ENCODE measurements at places on chromosomes 7 and 10. TPM values are rescaled to one million over a fixed set of nuclear protein-coding genes. Genes with fewer than 3 reads are reported as not detected.
A peak's percentile ranks its signal among the peaks of the same experiment; 100 is the strongest.

FANK1 gene
- total RNA-seq = not detected

DNA sequence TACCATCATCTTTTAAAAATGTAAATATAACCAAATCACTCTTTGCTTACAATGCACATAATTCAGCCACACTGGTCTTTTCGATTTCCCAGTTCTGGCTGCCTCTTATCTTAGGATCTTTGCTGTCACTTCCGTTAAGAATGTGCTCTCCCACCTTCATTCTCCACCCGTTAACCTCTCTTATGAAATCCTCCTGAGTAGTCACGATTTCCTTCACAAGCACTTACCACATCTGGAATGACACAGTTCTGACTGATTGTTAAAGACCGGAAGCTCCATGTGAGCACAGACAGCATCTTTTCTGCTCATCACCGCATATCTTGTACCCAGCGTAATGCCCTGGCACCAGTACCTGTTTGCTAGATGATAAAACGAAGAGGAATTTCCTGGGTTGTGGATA, 84.3 kb downstream of the CUL2 start:
- H3K27me3 ChIP-seq = no peaks in the 10 kb centered on the region
- no peaks in the 10 kb centered on the region for H3K4me1 ChIP-seq
- H3K4me3 ChIP-seq = no peak overlapping the region
- H3K36me3 ChIP-seq = peaks cover 15% of the 10 kb centered on the region
- no peak overlapping the region for H3K27ac ChIP-seq
- no peak for DNase-seq

- no peak for DNase-seq
- H3K36me3 ChIP-seq = no peaks in the 10 kb centered on the region
- H3K4me3 ChIP-seq = no peak overlapping the region
Measured at GRCh38 chr7:6234384-6234783, 38.0 kb downstream of the CYTH3 start.

GRCh38 chr10:88309365-88309764, 273.8 kb downstream of the RNLS start:
- H3K27ac ChIP-seq = no peak overlapping the region
- no peaks in the 10 kb centered on the region for H3K36me3 ChIP-seq
- H3K4me1 ChIP-seq = no peaks in the 10 kb centered on the region

GRCh38 chr7:143381427-143382125, 431 bp downstream of the ZYX start:
- H3K27ac ChIP-seq = peak overlapping the region; percentile 74
- H3K27me3 ChIP-seq = no peaks in the 10 kb centered on the region
- H3K4me3 ChIP-seq = peak overlapping the region; percentile 87
- peaks cover 77% of the 10 kb centered on the region for H3K4me1 ChIP-seq
- no peak for DNase-seq

- H3K4me1 ChIP-seq = peaks cover 6% of the 10 kb centered on the region
- no peak overlapping the region for H3K4me3 ChIP-seq
- no peaks in the 10 kb centered on the region for H3K36me3 ChIP-seq
- H3K27me3 ChIP-seq = no peaks in the 10 kb centered on the region
Measured at GRCh38 chr10:68315582-68315981, 16.3 kb upstream of the HNRNPH3 start.

DNA sequence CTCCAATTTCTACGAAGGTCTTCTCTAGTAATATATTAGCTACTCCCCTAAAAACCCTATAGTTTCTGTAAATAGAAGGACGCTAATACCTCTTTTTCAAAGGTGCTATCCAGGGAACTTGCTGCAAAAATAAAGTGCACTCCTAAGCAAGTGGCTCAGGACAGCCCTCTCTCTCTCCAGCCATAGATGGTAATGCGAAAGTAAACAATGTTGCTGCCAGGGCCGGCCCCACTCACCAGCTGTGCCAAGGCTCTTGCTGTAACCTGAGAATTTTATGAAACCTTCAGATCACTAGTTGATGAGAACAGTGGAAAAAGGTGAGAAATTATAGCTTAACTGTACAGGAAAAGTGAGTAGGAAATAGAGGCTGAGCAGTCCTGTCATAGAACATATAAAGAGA, 10.9 kb upstream of the TAS2R39 start:
- H3K36me3 ChIP-seq = no peaks in the 10 kb centered on the region
- DNase-seq = no peak
- H3K4me1 ChIP-seq = no peaks in the 10 kb centered on the region
- H3K27ac ChIP-seq = no peak overlapping the region

OLAH gene
- 0.22 TPM for total RNA-seq

DNA sequence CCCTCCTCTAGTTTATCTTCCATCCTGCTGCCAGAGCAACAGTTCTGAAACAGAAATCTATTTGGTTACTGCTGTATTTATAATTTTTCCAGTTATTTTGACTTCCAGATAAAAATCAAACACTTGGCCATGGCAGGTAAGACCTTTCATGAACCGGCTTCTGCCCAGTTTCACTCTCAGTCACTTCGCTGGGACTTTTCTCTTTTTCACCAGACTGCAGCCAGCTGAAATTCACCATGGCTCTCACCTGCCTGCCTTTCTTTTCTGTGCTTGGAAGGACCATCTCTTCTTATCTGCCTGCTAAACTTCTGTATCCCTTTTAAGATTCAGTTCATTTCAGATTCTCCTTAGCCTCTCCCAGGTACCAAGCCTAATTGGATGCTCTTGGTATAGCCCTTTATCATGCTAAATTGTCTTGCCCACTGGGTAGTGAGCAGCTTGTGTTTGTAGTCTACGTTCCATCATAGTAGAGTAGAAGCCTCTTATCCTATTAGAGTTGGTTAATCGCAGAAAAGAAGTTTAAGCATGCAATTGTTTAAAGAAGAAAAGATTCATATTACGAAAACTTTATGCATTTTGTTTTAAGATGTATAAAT, 71.7 kb downstream of the TAF3 start:
- no peak for DNase-seq
- H3K27ac ChIP-seq = no peak overlapping the region
- H3K27me3 ChIP-seq = no peaks in the 10 kb centered on the region

GRCh38 chr7:110568388-110568787, 522.5 kb upstream of the LRRN3 start:
- H3K27me3 ChIP-seq = no peaks in the 10 kb centered on the region
- no peaks in the 10 kb centered on the region for H3K36me3 ChIP-seq
- DNase-seq = no peak
- no peak overlapping the region for H3K4me3 ChIP-seq
- H3K27ac ChIP-seq = no peak overlapping the region

- H3K4me1 ChIP-seq = no peaks in the 10 kb centered on the region
- DNase-seq = no peak
- H3K4me3 ChIP-seq = no peak overlapping the region
- peaks cover 1% of the 10 kb centered on the region for H3K27me3 ChIP-seq
- H3K27ac ChIP-seq = peak overlapping the region; percentile 39
Measured at GRCh38 chr7:108463613-108464012, 7.4 kb upstream of the NRCAM start.

DNA sequence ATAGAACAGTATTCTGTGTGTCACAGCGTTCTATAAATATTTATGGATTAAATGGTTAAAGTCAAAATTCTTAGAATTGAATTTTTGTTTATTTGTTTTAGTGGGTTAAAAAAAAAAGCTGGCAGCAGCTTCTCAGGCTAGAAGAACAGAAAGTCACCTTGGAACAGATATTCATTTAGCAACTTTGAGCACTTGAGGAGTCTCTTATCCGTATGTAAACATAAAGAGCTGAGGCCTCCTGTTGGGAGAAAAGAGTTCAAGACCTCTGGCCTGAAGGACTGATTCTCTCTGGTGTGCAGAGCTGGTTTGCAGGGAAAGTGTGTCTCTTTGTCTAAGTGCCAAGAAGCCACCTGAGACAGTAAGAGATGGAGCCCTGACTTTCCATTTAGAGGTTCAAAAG, 109.9 kb downstream of the HERPUD2 start:
- no peak for DNase-seq
- no peaks in the 10 kb centered on the region for H3K36me3 ChIP-seq
- H3K4me3 ChIP-seq = no peak overlapping the region

- peaks cover 10% of the 10 kb centered on the region for H3K27me3 ChIP-seq
- DNase-seq = no peak
- H3K27ac ChIP-seq = no peak overlapping the region
- H3K4me1 ChIP-seq = no peaks in the 10 kb centered on the region
Measured at GRCh38 chr10:110176141-110177030, 31.0 kb upstream of the MXI1 start.

ZNF853 gene
- 2.5 TPM for total RNA-seq

Measured in CD4-positive, alpha-beta T cell (primary cell).